ENCODE measurements at places on chromosomes 2 and 18. TPM values are rescaled to one million over a fixed set of nuclear protein-coding genes. Genes with fewer than 3 reads are reported as not detected.
A peak's percentile ranks its signal among the peaks of the same experiment; 100 is the strongest.

DNA sequence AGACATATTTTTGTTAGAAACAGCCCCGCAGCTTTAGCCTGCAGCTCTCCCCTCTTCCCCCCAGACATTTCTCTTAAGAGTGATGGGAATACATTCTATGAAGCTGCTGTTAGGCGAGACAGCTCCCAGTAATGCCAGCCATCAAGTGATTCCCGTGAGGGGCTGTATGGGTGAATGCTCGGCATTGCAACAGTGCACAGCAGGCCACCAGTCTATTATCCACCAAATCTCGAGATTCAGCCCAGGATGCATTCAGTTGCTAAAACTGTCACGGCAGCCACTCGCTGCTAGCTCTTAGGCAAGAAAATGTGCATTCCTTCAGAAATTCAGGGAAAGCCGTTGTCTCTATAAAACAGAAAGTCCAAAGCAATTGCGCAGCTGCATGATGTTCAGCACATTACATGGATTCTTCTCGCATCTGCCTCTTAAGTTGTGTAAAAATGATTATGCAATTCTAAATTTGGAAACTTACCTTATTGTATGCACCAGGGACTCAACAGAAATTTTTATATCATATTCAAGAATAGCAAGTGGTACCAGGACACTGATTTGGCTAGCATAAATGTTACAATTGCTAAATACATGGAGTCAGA, 211.3 kb upstream of the ARL4C start:
- H3K27ac ChIP-seq, result no peak overlapping the region
- H3K4me1 ChIP-seq, result no peaks in the 10 kb centered on the region
- H3K27me3 ChIP-seq, result peaks cover 16% of the 10 kb centered on the region
- H3K4me3 ChIP-seq, result no peak overlapping the region
- no peak for DNase-seq

GRCh38 chr2:222320436-222321395, 21.9 kb upstream of the PAX3 start:
- no peak for DNase-seq
- H3K4me3 ChIP-seq, result peak overlapping the region; percentile 56
- peaks cover 57% of the 10 kb centered on the region for H3K27me3 ChIP-seq
- H3K4me1 ChIP-seq, result peaks cover 16% of the 10 kb centered on the region

GRCh38 chr2:79975791-79976565, 328.6 kb downstream of the LRRTM1 start:
- H3K27me3 ChIP-seq, result no peaks in the 10 kb centered on the region
- no peak for DNase-seq
- no peaks in the 10 kb centered on the region for H3K4me1 ChIP-seq

- DNase-seq, result no peak
- H3K27me3 ChIP-seq, result no peaks in the 10 kb centered on the region
- H3K4me3 ChIP-seq, result no peak overlapping the region
- H3K4me1 ChIP-seq, result no peaks in the 10 kb centered on the region
Observed at GRCh38 chr2:185644828-185645227, 93.8 kb upstream of the FSIP2 start.

DNA sequence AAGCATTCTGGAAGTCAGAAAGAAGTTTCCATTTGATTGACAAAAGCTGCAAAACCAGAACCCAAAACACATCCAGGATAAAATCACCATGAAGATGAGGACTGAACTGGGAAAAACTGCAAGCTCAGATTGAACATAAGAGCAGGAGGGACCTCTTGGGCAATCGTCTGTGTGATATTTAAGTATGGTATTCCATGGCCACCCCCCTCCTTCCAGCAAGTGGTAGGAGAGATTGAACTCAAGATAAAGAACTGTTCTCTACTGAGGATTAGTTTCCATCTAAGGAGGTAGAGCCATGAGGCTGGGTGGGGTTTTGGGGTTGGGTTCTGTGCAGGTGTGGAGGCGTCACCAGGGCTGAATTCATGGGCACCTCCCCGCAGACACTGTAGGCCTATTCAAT, 251.1 kb downstream of the NCKAP5 start:
- no peaks in the 10 kb centered on the region for H3K27me3 ChIP-seq
- H3K27ac ChIP-seq, result no peak overlapping the region
- no peak for DNase-seq

- no peak for DNase-seq
- no peaks in the 10 kb centered on the region for H3K4me1 ChIP-seq
- H3K27ac ChIP-seq, result no peak overlapping the region
- H3K27me3 ChIP-seq, result peaks cover 22% of the 10 kb centered on the region
- no peak overlapping the region for H3K4me3 ChIP-seq
Observed at GRCh38 chr2:109663721-109664120, 49.6 kb downstream of the SOWAHC start.

GRCh38 chr18:73060666-73061288, 193.0 kb upstream of the NETO1 start:
- H3K27ac ChIP-seq, result no peak overlapping the region
- H3K4me1 ChIP-seq, result no peaks in the 10 kb centered on the region
- no peaks in the 10 kb centered on the region for H3K36me3 ChIP-seq

PRKAG3 gene
- total RNA-seq, result not detected

GRCh38 chr2:140392824-140393223, 1612.6 kb upstream of the NXPH2 start:
- DNase-seq, result no peak
- H3K4me1 ChIP-seq, result no peaks in the 10 kb centered on the region
- H3K36me3 ChIP-seq, result no peaks in the 10 kb centered on the region
- H3K27me3 ChIP-seq, result no peaks in the 10 kb centered on the region

GRCh38 chr2:231642631-231643494, 50.2 kb downstream of the TEX44 start:
- peak; percentile 66 for DNase-seq
- H3K27me3 ChIP-seq, result no peaks in the 10 kb centered on the region
- peak overlapping the region; percentile 64 for H3K4me3 ChIP-seq
- no peaks in the 10 kb centered on the region for H3K36me3 ChIP-seq

DNA sequence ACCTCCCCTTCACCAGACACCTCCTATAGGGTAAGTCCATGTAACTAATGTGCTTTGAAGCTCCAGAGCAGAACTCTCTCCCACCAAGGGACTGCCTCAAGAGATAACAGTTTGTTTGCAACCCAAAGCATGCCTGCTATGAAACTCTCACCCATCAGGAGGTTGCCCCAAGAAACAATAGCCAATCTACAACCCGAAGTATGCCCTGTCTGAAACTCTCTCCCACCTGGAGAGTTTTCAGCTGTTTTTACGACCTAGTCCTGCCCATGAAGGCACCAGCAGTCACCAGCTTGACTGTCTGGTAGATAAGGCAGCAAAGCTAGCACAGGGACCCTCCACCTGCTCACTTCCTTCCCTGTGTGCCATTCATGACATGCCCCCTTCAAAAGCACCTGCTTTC, 533.9 kb upstream of the CRIM1 start:
- H3K27me3 ChIP-seq, result peaks cover 2% of the 10 kb centered on the region
- DNase-seq, result no peak
- no peaks in the 10 kb centered on the region for H3K4me1 ChIP-seq
- no peak overlapping the region for H3K4me3 ChIP-seq
- H3K36me3 ChIP-seq, result no peaks in the 10 kb centered on the region
- no peak overlapping the region for H3K27ac ChIP-seq

- H3K4me1 ChIP-seq, result no peaks in the 10 kb centered on the region
- H3K27me3 ChIP-seq, result peaks cover 27% of the 10 kb centered on the region
- DNase-seq, result no peak
- no peak overlapping the region for H3K4me3 ChIP-seq
- H3K27ac ChIP-seq, result no peak overlapping the region
- H3K36me3 ChIP-seq, result no peaks in the 10 kb centered on the region
Observed at GRCh38 chr2:177038787-177039484, 173.7 kb upstream of the HNRNPA3 start.

PPP1R1C gene
- not detected for total RNA-seq

GALNT3 gene
- total RNA-seq, result 27.7 TPM

- no peak for DNase-seq
- no peaks in the 10 kb centered on the region for H3K4me1 ChIP-seq
- H3K27ac ChIP-seq, result no peak overlapping the region
- peaks cover 11% of the 10 kb centered on the region for H3K27me3 ChIP-seq
- H3K4me3 ChIP-seq, result no peak overlapping the region
Observed at GRCh38 chr2:45029215-45029614, 20.0 kb upstream of the SIX2 start.

All from activated CD4-positive, alpha-beta memory T cell treated with anti-CD3 and anti-CD28 coated beads, Interleukin-2, amount 10 ng/mL, durations not matched to agents 7 days and 5 days (primary cell).